ENCODE measurements at places on chromosomes 4 and X.

DNA sequence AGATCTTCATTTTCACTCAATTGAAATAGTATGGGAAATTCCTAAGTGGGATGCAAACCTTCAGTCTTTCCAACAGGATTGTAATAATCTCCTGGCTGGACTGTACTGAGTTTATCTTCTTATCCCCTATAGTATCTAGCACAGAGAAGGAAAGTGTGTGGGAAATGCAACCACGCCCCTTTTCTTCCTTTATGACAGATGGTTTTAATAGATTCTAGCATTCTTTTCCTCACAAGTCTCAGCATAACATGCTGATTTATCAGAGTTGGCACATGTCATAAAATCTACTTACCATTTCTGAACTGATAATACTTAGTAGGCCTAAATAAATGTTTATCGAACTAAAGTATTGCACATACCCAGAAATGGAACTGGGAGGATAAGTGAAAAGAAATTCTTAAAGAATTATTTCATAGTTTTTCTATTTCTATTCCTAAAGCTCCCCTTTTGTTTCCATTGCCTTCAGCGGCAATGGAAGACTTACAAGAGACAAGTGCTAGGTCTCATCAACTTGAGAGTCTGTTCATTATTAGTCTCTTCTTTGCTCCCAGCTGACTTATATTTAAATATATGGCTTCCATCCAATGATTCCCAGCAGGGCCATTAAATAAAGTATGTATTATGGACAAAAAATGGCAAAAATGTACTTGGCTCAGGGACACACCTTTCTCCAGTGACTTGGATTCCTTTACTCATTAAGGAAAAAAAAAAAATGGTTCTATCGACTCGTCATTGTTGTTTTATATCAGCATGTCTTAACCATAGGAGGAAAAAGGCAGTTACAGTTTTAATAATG is 484.5 kb downstream of the IL1RAPL1 start:
- no peak for DNase-seq

DNA sequence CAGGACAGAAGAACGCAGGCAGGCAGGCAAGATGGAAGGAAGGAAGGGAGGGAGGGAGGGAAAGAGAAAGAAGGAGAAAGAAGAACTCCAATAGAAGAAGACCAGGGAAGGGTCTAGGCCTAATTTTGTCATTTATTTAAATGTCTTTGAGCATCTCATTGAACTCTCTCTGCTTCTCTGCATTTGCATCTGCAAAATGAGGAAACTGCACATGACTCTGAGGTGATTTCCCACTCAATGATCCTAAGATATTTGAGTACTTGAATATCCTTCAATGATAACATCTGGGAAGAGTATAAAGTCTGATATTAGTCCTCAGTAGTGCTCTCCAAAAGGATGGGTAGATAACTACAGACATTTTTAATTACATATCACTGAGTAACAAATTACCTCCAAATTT is 33.1 kb upstream of the RBPJ start:
- no peak for DNase-seq

- DNase-seq = no peak
These were observed 65.0 kb upstream of the IL15 start for GRCh38 chr4:141571362-141571761.

DNA sequence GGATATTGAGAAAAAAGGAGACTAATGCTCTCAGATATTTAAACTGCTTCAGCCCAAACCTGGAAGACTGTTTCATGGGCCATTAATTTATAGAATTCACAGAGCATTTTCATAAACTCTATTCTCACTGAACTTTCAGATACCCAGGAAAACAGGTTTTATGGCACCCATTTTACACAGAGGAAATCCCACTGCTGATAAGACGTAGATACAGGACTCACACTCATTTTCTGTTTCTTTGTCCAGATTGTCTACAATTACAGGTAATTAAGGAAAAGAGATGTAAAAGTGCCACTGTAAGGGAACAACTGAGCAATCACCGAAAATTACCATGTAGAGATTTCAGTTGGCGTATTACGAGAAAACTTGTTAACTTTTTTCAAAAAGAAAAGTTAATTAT is 83.3 kb downstream of the FAM184B start:
- no peak for DNase-seq

DNA sequence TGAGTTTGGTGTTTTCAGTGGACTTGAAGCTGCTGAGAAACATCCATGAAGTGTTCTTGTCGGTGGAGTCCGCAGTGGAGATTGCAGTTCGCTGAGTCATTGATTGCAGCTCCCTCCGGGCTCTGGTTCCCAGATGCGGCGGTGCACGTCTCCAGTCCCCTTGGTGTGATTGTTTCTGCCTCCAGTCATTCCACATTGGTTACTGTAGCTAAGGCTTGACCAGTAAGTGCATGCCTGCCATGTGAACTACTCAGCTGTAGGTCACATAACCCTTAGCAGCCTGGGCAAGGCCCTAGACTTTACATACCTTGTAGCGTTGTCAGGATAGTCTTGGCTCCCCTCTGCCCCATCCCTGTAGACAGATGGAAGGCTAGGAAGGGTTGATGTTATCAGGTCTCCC is 53.8 kb upstream of the CLCN4 start:
- DNase-seq = no peak

DNA sequence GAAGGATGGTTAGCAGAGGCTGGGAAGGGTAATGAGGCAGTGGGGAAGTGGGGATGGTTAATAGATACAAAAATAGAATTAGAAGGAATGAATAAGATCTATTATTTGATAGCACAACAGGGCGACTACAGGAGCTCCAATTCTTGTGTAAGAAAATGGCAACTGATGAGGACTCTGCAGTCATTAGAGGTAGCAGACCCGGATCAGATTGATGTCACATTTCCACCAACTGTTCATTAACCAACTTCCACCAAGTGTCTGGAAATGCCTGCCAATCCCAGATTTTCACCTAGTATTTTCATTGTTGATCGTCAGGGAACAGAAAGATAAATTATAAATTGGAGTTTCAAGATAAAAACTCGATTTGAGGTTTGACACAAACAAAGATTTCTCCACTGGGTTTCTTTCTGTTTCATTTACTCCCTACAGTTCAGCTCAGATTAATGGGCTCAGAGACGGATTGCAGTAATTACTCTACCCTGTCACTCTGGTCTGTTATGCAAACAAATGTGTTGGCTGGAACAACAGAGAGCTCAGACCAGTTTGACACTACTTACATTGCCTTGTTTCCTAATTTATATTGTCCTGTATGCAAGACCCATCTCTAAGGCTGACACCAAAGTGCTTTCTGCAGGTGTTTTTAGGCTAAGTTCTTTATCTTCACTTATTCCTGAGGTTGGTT is 909.2 kb upstream of the PRKX start:
- no peak for DNase-seq

DNA sequence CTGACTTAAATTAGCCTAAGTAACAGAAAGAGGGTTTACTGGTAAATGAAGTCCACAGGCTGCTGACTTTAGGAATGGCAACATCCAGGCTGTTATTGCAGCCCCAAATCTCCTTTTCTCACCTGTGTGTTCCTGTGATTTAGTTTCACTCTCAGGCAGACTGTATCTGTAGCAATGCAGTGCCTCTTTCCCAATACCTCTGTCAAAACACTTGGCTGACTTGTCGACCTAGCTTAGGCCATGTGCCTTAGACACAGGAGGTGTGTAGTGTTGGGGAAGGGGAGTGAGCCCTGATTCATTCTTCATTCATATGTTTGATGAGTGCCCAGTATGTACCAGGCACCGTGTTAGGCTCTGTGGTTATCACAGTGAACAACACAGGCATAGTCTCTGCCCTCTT is 46.9 kb downstream of the JADE3 start:
- no peak for DNase-seq

GRCh38 chrX:1202251-1202650 is 10.2 kb downstream of the CRLF2 start:
- DNase-seq = no peak

GRCh38 chr4:138190452-138190858 is 51.7 kb downstream of the SLC7A11 start:
- no peak for DNase-seq

DNA sequence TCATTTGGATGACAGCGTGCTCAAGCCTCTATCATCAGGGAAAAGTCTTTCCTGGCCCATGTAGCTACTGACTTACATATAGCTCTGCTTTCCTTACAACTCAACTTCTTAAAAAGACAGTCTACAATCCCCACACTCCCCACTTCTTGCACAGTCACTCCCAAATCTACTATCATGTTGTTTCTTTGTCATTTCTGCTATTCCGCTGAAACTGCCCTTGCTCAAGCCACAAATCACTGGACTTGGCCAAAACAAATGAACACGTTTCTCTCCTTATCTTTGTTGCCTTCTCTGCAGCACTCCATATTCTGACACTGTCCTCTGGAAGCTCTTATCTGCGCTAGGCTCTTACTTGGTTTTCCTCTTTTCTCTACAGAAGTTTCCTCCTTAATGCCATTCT is 28.2 kb downstream of the GPRIN3 start:
- no peak for DNase-seq

- no peak for DNase-seq
These were observed 78.6 kb downstream of the CLCN5 start for GRCh38 chrX:50000937-50001542.

DNA sequence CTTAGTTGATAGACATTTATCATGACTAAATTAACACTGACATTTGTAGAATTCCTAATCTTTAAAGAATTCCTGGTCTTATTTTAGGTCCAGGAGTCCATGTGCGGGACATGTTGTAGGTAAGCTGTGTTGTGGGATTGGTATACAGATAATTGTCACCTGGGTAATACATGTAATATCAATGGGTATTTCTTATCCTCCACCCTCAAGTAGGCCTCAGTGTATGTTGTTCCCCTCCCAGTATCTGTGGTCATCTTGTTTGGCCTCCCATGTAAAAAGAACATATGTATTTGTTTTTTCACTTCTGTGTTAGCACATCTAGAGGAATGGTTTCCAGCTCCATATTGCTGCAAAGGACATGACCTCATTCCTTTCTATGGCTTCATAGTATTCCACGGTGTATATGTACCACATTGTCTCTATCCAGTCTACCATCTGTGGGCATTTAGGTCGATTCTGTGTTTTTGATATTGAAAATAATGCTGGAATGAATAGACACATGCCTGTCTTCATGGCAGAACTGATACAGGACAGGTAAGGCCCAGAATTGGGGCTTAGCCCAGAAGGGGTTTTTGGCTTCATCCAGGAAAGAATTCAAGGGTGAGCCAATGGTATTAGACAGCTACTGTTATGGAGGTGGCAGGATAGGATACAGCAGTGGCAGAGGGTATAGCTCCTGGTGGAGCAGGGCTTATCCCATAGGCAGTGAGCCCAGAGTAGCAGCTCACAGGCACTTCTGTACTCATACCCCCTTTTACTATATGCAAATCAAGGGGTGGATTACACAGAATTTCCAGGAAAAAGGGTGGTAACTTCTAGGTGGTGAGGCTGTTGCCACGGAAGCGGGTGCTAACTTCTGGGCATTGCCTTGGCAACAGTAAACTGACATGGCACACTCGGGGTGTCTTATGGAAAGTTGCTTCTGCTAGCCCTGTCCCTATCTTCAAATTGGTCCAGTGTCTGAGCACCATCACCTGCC is 66.1 kb upstream of the WDR1 start:
- no peak for DNase-seq

DNA sequence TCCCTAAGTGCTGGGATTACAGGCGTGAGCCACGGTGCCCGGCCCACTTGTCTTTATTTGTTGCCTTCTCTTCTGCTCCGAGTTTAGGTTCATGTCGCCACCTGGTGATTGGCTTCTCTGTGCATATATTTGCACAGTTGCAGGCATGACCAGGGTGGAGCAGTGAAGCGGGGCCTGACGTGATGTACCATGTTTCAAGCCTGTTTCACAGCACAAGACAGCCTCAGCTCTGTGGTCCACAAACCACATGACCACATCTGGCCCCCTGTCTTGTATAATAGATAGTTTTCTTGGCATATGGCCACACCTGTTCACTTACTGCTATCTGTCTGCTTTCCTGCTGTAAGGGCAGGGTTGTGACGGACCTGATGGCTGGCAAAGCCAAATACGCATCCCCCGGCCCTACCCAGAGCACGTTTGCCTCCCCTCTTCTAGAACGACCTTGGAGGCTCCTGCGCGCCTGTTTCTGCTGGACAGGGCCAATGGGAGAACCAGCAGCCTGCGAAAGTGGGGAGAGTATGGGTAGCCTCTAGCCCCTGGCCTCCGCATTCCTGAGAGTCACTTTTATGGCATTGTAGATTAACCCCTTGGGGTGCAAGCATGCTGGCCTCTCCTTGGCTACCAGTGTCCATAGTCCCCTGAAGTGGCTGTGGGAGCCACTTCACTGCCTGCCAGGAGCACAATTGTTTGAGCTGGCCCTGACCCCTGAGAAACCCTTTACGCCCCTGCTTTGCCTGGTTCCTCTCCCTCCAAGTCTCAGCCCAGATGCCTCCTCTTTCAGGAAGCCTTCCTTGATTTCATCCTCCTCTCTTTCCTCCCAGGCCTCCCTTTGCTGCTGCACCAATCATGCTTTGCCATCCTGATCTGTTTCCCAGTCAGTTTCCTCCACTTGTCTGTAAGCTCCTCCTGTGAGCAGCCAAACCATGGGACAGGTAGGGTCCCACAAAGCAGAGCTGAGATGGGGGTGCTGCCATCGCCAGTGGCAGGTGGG is 6.0 kb upstream of the SH3TC1 start:
- DNase-seq = peak; percentile 36

DNA sequence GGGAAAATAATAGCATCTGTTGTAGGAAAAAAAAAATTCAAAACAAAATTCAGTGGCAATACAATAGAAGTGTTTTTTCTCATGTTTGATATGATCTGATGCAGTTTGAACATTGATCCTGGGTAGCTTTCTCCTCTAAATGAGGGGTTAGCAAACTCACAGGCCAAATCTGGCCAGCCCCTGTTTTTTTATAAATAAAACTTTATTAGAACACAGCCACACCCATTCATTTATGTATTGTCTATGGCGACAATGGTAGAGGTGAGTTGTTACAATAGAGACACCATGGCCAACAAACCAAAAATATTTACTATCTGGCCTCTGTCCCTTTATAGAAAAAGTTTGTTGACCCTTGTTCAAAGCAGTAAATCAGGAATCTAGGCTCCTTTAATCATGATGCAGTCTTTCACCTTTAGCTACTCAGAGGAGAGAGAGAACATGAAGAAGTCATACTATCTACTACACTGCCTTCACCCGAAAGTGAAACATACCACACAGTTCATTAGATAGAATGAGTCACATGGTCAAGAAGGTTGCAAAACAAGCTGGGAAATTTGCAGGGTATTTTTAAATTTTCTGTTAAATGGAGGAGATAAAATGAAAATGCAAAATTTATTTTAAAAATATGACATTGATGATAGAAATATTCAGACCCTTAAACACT is 186.6 kb upstream of the MAOA start:
- DNase-seq = no peak

DNA sequence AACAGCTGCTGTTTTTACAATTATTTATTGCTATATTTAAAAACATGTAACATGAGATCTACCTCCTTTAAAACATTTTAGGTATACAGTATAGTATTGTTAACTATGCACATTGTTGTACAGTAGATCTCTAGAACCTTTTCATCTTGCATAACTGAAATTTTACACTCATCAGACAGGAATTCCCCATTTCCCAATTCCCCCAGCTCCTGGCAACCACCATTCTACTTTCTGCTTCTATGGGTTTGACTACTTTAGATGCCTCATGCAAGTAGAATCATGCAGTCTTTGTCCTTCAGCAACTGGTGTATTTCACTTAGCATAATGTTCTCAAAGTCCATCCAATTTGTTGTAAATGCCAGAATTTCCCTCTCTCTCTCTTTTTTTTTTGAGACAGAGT is 9.7 kb upstream of the LSM6 start:
- DNase-seq = no peak
